ENCODE measurements at places on chromosomes 6 and 20.

DNA sequence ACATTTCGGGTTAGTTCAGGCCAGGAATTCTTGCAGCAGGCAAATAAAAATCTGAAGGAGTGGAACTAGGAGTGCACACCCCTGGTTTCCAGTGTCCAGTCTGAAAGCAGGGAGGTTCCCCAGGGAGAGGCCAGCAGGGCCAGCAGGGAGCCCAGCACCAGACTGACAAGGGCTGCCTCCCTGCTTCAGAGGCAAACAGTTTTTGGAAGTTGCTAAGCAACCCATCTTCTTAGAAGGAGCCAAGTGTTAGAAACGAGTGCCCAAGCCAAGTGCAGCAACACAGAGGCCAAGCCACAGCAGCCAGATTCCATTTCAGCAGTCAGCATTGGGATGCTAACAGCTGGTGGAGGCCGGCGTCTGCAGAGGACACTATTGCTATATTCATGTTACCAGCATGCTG, 179.1 kb downstream of the SYNDIG1 start:
- DNase-seq, result no peak

- DNase-seq, result no peak
Observed at GRCh38 chr6:3381233-3381921, 75.5 kb downstream of the SLC22A23 start.

GRCh38 chr20:14385176-14385740, 47.8 kb upstream of the FLRT3 start:
- no peak for DNase-seq

DNA sequence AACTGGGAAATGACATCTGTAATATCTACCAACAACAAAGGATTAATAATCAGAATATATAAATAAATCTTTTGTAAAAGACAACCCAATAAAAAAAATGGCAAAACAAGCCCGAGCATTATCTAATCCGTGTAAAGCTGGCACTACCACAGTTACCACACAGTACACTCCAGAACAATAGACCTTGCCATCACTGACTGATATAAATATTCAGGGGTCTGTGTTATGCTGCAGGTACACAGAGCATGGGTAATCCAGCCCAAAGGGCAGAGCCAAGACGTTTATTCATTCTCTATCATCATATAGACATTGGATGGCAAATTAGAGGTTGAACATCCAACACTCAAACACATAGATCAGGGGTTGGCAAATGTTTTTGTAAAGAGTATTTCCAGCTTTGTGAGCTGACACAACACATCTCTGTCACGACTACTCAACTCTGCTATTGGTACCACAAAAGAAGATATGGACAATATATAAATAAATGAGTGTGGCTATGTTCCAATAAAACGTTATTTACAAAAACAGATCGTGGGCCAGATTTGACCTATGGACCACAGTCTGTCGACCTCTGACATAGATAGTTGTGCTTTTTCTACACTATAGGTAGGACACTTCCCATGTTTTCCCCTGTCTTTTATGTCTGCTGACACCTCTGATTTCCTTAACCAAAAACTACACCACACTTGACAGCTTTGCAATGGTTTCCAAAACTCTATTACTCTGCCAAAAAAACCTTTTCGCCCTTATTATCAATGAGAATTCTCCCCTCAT, 4.5 kb downstream of the NCOA6 start:
- DNase-seq, result no peak

GRCh38 chr20:44400671-44400969, 45.1 kb downstream of the HNF4A start:
- no peak for DNase-seq
